ENCODE measurements at places on chromosomes 4 and X. TPM values are rescaled to one million over a fixed set of nuclear protein-coding genes. Genes with fewer than 3 reads are reported as not detected.

SGMS2 gene
- 29.3 TPM for total RNA-seq

SLC16A2 gene
- 22.7 TPM for total RNA-seq

TMEM129 gene
- total RNA-seq, result 16.8 TPM

STBD1 gene
- total RNA-seq, result 10.1 TPM

GRPEL1 gene
- 64.3 TPM for total RNA-seq

Measured in A549 treated with GW870086 at 1 μM for 4 hours (cell line).